HEK293T (cell line): ENCODE measurements at places on chromosomes 16 and 17.

DNA sequence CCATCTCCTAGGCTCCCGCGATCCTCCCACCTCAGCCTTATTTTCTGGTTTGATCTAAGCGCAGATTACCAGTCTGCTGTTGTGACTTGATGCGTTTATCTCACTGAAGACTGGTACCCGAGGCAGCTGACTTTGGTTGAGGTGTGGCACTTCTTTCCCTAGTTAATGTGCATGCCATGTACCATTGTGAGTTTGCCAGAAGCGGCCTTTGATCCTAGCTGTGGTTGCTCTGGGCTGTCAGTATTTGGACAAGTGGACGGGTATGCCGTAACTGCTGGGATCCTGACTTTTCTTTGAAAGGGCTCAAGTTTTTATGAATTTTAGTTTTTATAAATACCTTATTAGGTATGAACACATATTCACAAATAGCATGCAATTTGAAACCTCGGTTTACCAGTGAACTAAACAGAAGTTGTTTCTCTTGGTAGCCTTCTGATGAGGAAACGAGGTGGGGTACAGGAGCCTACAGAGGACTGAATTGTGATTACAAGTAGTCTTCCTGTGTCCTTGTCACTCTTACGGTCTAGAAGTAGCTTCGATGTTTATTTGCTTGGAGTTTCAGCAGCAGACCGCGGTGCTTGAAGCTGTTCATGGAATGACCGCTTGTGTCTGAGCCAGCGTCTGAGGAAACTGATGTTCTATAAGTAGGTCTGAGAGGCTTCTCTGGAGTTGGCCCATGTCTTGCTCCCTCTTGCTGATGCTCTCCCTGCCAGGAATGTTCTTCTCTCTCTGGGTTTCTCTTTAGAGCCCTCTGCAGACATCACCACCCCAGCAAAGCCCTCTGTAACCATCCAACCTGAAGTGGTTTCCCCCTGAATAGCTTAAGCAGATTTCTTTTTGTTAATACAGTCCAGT, 40.0 kb downstream of the SEC14L1 start:
- DNase-seq: no peak

DNA sequence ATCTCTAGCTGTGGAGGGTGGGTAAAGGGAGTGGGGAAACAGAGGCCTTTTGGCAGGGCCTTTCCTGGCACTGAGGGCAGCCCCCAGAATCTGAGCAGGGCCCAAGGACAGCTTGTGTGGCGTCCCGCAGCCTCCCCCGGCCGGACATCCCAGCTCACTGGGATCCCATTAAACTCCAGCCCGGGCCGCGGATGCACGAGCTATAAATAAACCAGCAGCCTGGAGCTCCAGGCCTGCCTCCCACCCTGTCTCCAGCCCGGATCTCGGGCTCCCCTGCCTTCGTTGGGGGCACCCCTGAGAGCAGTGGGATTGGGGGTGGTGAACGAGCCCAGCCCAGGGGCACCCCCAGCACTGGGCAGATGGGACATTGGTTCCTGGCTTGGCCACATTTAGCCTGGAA, 13.8 kb upstream of the AATK start:
- no peak for DNase-seq

GRCh38 chr17:58648236-58648635, 43.6 kb downstream of the TEX14 start:
- DNase-seq: no peak

- DNase-seq: no peak
Observed at GRCh38 chr17:80319262-80319998, 58.8 kb downstream of the RNF213 start.
